Adipocyte (in vitro differentiated cells): ENCODE measurements at places on chromosomes 6 and 20.
A peak's percentile ranks its signal among the peaks of the same experiment; 100 is the strongest.

DNA sequence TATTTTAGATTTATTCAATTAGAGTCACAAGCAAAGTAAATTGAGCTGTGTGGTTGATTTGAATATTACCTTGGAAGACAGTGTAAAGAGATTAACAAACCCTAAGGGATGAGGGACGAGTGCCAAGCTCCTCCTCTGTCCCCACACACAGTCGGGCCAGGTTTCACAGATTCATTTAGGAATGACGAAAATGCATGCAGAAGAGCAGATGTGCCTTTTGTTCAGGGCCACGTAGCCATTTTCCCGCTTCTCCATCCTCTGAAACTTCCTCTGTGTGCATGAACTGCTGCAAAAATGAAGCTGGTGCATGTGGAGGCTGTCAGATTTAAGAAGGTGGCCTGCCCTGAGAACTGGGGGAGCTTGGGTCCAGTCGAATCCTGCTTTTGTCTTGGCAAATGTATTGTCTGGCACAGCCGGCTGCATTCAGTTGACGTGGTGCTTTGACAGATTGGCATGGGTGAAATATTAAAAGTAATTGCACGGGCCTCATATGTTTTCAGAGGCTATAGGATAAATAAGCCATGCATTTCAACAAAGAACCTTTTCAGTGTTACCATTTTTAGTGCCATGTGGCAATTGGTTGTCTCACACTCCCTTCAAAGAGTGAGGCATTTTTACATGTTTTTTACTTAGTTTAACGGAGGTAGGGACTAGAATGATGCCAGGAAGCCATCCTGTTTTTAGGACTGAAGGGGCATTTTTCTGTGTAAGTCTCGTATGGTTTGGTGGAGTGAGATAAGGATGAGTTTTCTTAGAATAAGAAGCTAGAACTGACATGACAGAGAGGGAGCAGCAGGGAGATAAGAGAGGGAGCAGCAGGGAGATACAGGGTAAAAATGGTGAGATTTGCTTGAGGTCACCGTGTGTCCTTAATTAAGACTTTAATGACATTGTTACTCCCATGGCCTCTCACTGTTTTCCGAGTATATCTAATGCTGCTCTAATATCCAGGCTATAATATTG, 361.1 kb downstream of the NRN1 start:
- DNase-seq = no peak

DNA sequence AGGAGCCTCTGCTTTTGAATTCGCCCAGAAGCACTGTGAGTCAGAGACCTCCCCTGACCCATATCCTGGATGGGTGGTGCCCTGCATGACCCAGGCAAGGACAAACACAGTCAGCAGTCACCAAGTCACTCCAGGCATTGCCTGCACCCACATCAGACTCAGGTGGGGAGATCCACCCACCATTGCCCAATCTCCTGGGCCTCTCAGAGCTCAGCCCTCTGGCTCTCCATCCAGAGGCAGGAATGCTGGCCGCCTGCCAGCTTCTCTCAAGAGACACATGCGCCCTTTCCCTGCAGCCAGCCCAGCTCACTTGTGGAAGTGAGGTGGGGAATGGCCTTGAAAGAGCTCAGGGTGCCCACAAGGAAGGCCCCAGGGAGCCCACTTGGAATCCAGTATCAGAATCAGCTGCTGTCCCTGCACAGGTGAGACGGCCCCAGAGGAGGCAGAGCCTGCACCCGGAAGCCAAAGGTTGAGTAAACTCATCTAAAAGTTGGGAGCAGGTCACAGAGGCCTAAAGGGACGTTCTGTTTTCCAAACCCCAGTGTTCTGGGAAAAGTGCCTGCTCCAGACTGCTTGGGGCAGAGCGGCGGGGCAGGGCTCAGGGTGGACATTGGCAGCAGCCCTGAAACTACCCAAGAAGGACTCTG, 129.8 kb downstream of the PREX1 start:
- DNase-seq = peak; percentile 87

DNA sequence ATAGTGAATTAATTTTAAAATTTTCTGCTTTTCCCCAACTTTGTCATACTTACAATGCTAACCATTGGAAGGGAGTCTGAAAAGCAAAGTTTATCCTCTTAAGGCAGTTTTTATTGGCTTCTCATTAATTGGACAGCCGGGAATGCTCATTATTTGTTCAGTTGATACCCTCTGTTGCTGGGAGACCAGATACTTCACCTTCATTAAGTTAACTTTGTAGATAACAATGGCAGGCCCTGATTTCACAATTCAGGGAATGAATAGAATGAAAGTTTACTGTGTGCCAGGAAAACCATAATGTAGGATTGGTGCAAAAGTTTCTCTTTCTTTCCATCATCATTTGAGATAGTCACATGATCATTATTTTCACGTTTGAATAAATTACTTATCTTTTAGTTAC, 49.0 kb downstream of the COL19A1 start:
- DNase-seq = no peak

DNA sequence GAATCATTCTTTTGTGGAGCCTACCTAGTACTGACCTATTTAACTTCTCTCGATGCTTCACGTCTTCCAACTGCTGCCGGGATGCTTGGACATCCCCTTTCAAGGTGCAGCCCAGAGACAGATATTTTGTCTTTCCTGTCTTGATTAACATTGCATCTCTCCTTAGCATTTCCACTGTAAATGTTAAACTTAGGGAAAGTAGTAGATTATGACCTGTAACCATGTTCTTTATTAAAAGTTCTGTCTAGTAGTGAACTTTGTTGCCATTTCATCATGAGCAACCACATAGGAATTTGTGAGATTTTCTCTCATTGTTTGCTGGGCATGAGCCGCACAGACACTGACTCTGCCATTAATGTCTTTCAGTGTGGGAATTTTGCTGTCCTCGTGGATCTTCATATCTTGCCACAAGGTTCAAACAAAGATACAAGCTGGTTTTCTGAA, 117.9 kb downstream of the JAG1 start:
- peak; percentile 59 for DNase-seq

- DNase-seq = no peak
Observed at GRCh38 chr6:162973980-162974379, 246.2 kb downstream of the PACRG start.

DNA sequence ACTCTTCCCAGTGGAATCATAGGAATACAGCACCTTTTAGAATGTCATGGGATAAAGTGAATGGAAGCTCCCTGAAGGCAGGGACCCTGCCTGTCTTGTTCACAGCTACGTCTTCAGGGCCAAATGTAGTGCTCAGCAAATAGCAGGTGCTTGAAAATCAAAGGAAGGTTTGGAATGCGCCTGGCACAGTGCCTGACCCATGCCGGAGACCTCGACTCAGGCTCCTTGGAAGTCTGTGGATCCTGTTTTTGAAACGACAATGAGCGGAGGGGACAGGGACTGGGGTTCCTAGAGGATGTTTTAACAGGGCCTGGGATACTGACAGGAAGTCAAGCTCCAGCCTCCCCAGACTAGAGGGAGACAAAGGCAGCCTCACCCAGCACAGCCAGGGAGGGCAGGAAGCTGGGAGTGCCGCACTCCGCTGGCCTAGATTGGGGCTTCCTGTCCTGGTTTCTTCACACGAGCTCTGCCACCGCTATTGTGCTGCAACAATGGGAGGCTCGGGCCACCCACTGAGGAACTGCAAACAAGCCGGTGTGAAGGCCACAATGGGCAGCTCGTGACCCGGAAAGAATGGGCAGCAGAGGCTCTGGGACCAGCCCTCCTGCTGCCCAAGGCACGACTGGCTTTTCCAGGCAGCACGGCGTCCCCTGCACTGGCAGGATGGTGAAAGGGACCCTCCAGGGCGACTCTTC, 76.7 kb downstream of the PREX1 start:
- DNase-seq = no peak

- no peak for DNase-seq
Observed at GRCh38 chr20:10281911-10282310, 63.3 kb downstream of the SNAP25 start.

GRCh38 chr6:108565091-108565766, 4.5 kb downstream of the FOXO3 start:
- no peak for DNase-seq

- peak; percentile 62 for DNase-seq
Observed at GRCh38 chr6:72624557-72625160, 2.8 kb downstream of the KCNQ5 start.
